ENCODE measurements at places on chromosomes 16 and 17. TPM values are rescaled to one million over a fixed set of nuclear protein-coding genes. Genes with fewer than 3 reads are reported as not detected.

Gene DRC7
- 0.21 TPM for total RNA-seq

Gene CCDC78
- 1.4 TPM for total RNA-seq

Gene SCGB1C2
- not detected for total RNA-seq

Gene CD300LB
- not detected for total RNA-seq

Gene CX3CL1
- 3.0 TPM for total RNA-seq

Gene BRIP1
- total RNA-seq: 7.1 TPM

Gene SGF29
- 8.9 TPM for total RNA-seq

Gene KRTAP1-1
- total RNA-seq: not detected

Gene FTSJ3
- 102 TPM for total RNA-seq

Gene GCGR
- total RNA-seq: not detected

DNA sequence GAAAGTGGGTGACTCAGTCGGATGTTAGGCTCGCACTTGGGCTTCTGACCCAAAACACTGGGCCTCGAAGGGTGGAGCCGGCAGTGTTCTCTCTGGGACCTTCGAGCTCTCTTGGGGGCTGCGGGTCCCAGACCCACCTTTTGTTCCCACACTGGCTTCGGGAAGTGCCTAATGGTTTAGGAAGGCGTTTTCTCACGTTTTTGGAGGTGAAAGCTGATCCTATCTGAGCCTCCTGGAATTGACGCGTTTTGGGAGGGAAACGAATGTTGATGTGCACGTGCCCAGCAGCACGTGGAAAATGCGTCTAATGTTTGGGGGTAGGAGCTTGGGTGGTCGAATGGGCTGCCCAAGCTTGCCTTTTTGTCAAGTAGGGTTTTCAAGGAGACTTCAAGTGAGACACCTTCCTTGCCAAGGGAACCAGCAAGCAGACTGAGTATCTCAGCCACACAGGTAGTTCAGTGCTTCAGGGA, 666 bp downstream of the HGS start:
- DNase-seq: no peak

DNA sequence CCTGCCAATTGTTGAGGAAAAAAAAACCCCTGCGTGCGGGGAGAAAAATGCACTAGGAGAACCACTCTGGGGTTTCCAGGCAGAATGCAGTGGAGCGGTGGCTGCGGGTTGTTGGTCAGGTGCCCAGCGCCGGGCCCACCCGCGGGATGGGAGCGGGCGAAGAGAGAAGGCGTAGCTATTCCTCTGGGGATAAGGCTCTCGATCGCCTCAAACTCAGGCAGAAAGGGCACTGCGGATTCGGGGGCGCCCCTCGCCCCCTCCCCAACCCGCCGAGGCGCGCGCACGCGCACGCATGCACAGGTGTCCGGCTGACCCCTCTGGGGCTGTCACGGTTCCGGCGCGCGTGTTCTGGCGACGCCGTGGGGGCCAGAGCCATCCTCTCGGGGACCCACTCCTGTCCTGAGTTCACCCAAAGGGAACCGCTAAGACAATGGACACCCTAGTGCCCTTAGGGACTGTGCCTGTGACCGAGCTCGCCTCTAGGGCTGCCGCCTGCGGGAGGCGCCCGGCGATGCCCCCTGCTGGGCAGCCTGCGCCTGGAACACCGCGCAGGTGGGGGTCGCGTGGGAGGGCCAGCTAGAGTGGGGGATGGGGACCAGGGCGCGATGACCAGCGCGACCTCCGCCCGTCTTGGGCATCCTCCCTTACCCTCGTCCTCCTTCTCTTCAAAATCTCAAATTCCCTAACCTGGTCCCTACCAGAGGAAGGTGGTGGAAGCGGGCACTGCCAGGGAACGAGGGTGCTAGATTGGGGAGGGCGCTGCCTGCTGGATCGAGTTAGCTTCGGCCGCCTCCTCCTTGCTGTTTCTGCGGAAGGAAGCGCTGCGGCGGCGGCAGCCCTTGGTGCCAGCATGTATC, 14.4 kb upstream of the CBX8 start:
- DNase-seq: no peak

DNA sequence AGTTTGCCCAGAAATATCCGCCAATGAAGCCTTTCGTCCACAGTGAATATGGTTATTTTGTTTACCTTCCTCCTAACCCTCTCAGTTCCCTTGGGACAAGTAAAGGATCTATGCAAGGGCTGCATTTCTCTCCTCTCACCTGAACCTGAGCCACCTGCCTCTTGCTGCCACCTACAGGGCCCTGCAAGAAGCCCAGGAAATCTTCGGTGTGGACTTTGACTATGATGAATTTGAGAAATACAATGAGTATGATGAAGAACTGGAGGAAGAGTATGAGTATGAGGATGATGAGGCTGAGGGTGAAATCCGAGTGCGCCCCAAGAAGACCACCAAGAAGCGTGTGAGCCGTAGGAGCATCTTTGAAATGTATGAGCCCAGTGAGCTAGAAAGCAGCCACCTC, 14.0 kb downstream of the SUPT6H start:
- no peak for DNase-seq

GRCh38 chr17:27647765-27648164, 16.8 kb downstream of the LGALS9 start:
- DNase-seq: no peak

- DNase-seq: no peak
Measured at GRCh38 chr16:83568345-83568744, 239.4 kb upstream of the HSBP1 start.

DNA sequence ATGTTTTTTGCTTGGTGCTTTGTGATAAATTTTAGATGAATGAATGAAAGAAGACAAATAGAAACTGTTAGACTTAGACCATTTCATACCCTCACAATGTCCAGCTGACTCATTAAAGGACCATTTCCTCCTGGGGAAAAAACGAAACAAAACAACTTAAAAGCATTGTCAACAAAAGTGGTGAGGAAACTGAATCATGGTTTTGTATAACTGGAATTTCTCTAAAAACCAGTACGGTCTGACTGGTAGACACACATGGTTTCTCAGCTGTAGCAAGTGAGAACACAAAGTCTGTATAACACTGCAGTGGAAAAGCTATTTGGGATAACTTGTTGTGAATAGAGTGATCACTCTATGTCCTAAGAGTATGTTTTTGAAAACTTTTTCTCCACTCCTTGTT, 5.3 kb upstream of the DDX52 start:
- DNase-seq: peak; percentile 87

DNA sequence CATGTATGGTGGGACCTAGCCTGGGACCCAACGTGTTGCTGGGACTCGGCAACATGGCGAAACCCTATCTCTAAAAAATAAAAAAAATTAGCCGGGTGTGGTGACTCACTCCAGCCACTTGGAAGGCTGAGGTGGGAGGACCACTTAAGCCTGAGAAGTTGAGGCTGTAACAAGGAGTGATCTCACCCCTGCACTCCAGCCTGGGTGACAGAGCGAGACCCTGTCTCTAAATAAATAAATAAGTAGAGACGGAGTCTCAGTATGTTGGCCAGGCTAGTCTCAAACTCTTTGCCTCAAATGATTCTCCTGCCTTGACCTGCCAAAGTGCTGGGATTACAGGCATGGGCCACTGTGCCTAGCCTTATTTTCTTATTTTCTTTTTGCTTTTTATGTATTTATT, 10.1 kb upstream of the CNP start:
- DNase-seq: no peak

- no peak for DNase-seq
Measured at GRCh38 chr16:54576785-54577184, 290.2 kb upstream of the IRX3 start.

Measured in pulmonary artery endothelial cell (primary cell).